ENCODE measurements at places on chromosomes 1 and 21. TPM values are rescaled to one million over a fixed set of nuclear protein-coding genes. Genes with fewer than 3 reads are reported as not detected.

Gene TRIM67
- total RNA-seq = not detected

Gene OVAAL
- not detected for total RNA-seq

Gene PIGR
- 0.08 TPM for total RNA-seq

Gene CAMSAP2
- 79.7 TPM for total RNA-seq

Gene SNX7
- 51.2 TPM for total RNA-seq

Gene LINGO4
- not detected for total RNA-seq

Gene CASQ2
- not detected for total RNA-seq

Gene GBP5
- total RNA-seq = not detected

Gene ACOT11
- 6.3 TPM for total RNA-seq

DNA sequence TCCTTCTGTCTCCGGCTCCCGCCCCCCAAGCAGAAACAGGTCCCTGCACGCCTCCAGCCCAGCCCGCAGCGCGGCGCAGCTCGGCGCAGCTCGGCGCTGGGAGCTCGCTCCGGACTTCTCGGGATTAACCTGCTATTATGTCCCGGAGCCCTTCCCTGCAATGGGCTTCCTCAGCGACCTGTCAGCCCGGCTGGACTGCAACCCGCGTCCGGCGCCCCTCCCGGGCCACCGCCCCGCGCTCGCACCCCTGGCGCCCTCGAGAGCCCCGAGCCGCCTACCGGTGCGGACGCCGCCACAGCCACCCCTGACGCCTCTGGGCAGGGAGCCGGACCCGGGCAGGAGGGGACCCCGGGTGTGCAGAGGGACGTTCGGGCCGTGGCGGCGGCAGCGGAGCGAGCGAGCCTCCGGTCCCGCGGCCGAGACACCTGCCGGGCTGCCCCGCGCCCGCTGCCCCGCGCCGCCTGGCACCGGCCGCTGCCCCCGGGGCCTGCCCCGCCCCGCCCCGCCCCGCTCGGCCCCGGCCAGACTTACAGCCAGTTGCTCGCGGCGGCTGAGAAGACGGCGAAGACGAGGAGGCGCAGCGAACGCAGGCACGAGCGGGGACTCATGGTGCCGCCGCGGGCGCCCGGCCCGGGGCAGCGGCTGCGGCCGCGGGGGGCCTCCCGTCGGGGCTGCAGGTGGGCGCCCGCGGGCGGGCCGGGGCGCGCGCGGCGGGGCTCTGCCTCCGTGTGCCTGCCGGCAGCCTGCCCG is 407 bp downstream of the WNT4 start:
- peak; percentile 45 for DNase-seq

GRCh38 chr1:230899841-230900251 is 31.5 kb upstream of the C1orf198 start:
- DNase-seq = no peak

GRCh38 chr1:28176492-28177470 is at the start of gene PTAFR:
Gene PTAFR, minus strand, starts transcription at chr1:28176690. Its CDS starts 25,669 bp downstream, at chr1:28151021.
- DNase-seq = no peak

DNA sequence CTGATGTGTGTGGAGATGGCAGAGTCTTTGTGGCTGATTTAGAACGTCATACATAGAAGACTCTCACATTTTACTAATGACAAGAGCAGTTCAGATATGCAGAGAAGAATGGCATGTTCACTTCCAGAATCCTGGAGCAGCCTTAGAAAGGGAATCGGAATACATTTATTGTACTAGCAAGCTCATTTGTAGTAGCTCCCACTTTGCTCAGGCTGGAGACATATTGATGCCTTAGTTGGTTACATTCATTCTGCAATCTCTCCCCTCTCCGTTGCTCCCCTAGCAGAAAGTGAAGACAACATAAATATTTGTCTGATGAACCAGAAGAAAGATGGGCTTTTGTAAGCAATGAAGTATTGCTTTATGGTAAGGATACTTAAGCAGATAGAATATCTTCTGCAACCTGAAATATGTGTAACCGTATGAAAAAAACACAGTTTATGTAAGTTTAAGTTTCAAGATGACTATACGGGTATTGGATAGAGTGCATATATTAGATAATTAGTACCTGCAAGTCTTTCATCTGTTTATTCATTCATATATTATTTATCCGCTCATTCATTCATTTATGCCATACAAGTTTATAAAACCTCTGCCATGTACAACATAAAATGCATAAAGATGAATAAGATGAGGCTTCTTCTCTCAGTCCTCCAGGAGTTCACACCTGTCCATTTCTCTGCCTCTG is 135.7 kb downstream of the CNIH3 start:
- DNase-seq = no peak

DNA sequence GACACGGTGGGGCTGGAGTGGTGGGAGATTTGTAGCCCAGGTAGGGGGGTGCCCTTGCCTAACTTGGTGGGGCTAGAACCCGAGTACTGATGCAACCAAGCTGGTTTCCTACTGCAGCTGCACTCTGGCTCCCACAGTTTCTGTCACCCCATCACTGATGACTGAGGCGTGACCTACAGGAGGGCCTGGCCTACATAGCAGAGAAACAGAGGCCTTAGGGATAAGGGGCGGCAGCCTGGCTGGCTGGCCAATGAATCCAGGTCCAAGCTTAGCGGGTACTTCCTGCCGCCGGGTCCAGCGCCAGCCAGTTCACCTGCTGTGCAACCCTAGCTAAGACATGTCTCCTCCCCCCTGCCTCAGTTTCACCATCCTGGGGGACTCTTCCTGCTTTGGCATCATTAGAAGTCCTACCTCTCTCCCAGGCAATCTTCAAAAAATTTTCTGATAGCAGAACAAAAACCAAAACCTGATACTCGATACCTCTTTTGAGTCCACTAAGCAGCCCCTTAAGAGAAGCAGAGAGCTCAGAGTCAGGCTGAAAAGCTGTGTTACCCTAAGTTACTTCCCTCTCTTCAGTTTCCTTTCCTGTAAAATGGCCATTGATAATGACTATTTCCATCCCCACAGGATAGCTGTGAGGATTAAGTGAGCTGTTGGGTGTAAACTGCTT is 27.3 kb upstream of the RNF19B start:
- no peak for DNase-seq

DNA sequence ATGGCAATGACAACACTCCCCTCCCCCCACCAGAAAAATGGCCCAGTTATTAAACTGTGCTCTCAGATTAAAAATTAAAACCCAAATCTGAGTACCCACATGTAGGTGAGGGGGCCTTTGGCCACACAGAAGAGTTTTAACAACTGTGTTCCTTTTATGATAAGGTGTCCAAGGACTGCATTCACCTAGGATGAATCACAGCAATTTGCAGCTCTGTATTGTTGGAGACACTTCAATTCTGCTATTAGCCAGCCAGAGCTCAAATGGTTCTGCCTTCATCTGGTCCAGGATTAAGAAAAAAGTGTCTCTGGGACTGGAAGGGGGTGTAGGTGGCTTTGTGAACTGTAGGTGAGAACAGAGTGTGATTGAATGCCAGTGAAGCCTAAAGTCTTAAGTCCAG is 43.3 kb upstream of the DIRAS3 start:
- peak; percentile 18 for DNase-seq

DNA sequence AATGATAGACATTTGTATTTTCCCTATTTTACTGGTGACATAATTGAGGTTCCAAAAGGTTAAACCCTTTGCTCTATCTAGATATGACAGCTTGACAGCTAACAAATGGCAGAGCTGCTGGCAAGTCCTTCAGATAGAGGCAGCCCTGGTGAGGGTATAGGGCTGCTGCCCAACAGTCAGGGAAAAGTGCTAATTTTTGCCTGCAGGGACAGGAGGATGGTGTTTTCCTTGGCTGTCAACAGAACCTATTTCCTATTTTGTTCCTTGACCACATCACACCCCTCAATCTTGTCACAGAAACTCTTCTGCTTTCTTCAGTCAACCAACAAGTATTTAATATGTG is 12.3 kb downstream of the GPA33 start:
- no peak for DNase-seq

DNA sequence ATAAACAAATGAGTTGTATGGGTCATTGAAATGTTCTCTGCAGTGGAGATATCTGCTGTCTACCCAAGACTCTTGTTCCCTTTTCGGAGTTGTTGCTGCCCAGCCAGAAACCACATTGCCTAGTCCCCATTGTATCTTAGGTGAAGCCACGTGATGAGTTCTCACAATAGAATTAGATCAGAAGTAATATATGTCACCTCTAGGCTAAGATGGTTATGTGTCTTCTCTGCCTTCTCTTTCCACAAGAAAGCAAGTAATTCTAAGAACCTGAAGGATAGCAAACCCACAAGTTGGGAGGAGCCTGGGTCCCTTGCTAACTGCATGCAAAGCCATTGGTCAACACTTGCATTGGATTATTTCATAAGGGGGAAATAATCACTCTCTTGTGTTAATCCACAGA is 76.6 kb downstream of the ADCY10 start:
- no peak for DNase-seq

GRCh38 chr1:166193057-166193698 is 26.4 kb upstream of the FAM78B start:
- no peak for DNase-seq

GRCh38 chr1:108540977-108541376 is 18.9 kb upstream of the EEIG2 start:
- DNase-seq = no peak

GRCh38 chr1:204407295-204407971 is 4.2 kb downstream of the PPP1R15B start:
- DNase-seq = no peak

- DNase-seq = peak; percentile 46
These were observed 137.1 kb downstream of the CAMTA1 start for GRCh38 chr1:6922096-6922931.

GRCh38 chr1:159938211-159938852 is 7.1 kb downstream of the IGSF9 start:
- DNase-seq = peak; percentile 51

DNA sequence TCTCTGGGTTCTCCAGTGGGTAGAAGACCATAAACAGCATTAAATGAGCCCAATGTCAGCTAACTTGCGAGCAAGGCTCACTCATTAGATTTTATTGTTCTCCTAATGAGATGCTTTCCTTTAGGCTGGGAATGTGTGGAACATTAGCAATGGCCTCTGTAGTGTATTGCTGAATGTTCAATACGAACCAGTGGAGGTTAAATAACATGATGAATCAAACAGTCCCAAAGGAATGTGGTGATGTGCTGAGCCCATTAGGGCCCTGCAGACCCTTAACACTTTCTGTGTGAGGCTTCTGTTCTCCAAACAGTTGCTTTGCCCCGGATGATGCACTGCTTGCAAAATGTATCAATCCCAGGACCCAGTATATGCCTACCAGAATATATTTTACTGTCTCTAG is 225.5 kb downstream of the ATG4C start:
- DNase-seq = no peak

DNA sequence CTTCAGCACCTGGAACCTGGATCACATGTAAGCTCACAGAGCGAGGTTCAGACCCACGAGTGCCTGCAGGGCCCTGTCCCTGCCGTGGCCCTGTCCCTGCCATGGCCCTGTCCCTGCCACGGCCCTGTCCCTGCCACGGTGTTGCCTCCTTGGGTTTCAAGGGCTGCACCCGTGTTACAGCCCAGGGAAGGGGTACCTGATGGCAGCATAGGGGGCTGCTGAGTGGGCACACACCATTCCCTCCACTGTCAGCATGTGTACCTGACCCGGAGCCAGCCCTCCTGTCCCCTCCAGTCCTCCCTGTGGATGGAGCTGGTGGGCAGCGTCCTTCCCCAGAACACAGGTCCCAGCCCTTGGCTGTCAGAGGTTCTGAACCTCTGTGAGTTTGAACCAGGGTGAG is 15.3 kb downstream of the DFFB start:
- DNase-seq = no peak

DNA sequence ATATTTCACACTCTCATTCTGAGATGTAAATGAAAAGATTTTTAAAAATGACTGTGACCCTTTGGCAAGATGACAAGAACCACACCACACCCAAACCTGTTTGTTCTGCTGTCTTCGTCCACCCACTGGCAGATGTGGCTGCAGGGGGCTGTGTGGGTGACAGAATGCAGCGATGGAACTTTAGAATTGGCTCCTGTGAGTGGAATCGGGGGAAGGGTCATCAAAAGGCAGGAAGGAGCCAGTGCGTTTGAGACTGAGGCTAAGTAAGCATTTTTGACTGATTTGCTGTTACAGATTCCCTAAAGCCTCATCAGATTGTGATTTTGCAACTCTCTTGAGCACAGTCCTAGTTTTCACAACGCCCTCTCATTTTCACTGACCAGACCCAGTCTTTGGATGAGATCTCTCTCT is 111.2 kb upstream of the ADGRL2 start:
- peak; percentile 35 for DNase-seq

DNA sequence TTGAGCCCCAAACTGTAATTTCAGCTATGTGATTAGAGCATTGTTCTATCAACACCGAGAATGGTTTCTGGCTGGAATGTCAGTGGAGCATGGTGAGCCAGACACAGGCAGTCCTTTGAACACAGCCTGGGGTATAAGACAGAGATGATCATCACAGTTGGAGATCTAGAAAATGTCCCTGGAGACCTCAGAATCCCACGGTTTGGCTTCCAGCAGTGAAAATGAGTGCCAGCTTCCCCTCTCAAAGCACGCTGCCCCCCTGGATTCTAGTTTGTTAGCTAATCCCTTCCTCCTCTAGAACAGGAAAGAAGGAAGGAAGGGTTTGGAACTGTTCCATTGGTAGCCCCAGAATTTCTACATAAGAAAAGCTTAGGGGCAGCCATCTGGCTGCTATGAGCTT is 59.9 kb upstream of the JAK1 start:
- no peak for DNase-seq

DNA sequence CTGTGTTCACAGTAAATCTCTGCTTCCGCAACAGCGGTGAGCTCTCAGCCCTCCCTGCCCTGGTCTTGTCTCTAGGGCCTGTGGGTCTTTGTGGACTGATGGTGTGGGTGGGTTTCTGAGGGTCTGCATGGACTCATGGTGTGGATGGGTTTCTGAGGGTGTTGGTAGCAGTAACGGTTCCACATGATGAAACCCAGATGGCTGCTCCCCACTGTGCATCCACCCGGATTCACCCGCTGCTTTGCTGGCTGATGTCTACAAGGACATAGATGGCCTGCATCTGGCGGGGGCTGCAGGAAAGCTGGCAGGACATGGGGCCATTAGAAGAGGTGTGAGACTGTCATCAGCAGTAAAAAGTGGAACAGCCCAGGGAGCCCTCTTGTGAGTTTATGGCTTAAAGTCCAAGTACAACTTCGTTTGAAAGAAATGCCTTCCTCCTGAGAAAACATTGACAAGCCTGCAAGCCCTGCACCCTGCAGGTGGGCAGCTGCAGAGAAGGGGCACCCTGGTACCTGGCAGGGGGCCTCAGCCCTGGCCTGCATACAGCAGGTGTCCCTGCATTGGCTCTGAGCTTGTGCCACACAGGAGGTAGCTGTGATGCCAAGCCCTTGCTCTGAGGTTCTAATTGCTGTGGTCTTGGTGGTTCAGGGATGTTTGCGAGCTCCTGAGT is 156.9 kb upstream of the COL6A1 start:
- DNase-seq = no peak

DNA sequence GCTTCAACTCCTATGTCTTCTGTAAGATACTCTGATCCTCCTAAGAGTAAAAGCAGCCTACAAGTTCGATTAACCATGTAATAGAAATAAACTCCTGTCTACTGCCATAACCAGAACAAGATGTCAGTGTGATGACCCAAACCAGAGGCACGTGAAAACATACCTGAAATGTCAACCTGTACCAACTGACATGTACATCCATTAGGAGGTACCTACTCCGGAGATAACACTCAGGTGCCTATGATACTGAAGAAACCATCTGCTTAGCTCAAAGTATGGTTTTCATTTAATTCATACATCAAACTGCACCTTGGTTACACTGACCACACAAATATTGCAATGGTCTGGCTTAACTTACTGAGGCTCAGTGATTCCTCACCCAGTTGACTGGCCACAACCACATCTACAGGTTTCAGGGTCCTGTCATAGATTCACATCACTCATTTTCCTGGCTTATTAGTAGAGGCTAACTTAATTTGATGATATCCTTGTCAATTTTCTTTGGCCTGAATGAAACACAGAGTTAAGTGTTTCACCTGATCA is 4.4 kb downstream of the ITPKB start:
- DNase-seq = no peak

- no peak for DNase-seq
These were observed 3.9 kb downstream of the CAPN9 start for GRCh38 chr1:230750986-230751625.
